Stimulated activated CD4-positive, alpha-beta T cell treated with anti-CD3 and anti-CD28 coated beads, Interleukin-12 subunit alpha, Interleukin-12 subunit beta, amount 100 ng/mL, for 48 hours (primary cell): ENCODE measurements at places on chromosomes 3 and 15.
A peak's percentile ranks its signal among the peaks of the same experiment; 100 is the strongest.

DNA sequence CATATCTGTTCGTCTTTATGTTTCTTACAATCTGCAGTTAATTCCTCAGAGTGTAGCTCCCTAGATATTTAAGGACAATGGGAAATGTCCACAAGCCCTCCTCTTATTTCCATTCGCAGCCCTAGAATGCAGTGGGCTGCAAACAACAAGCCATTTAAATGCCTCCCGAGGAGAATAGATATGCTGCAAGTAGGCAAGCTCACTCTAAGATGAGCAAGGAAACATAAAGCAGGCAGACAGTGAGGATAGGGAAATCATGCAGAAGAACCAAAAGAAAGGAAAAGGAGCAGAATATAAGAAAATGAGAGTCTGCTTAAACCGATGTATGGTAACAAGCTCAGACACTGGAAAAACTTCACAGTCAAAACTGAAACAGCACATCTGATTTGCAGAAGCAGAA lies 561.9 kb downstream of the GBE1 start:
- no peak for DNase-seq

GRCh38 chr3:173734895-173735294 lies 337.4 kb downstream of the NLGN1 start:
- no peak for DNase-seq

DNA sequence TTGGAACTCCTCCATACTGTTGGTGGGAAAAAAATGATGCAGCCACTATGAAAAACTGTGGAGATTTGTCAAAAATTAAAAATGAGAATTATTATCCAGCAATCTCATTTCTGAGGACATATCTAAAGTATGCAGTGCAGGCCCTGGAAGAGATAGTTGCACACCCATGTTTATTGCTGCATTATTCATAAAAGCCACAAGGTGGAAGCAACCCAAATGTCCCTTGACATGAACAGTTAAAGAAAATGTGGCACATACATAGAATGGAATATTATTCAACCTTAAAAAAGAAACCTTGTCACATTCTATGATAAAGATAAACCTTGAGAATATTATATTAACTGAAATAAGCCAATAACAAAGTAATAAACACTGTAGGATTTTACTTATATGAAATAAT lies 80.9 kb upstream of the ARHGEF26 start:
- no peak for DNase-seq

GRCh38 chr3:43015572-43015971 lies 36.5 kb downstream of the GASK1A start:
- DNase-seq, result no peak

GRCh38 chr15:41423979-41424659 lies 7.2 kb downstream of the RTF1 start:
- DNase-seq, result no peak

DNA sequence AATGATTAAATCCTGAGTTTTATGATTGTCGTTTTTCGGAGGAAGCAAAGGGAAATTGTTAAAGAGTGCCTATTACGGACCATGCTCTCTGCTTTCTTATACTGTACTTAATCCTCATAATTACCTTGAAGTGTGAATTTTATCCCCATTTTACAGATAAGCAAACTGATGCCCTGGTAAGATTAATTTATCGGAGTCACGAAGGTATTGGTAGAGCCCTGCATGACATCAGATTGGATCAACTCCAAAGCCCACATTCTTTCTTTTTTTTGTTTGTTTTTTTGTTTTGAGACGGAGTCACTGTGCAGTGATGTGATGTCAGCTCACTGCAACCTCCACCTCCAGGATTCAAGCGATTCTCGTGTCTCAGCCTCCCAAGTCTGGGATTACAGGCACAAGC lies 1.6 kb upstream of the GNB4 start:
- no peak for DNase-seq

DNA sequence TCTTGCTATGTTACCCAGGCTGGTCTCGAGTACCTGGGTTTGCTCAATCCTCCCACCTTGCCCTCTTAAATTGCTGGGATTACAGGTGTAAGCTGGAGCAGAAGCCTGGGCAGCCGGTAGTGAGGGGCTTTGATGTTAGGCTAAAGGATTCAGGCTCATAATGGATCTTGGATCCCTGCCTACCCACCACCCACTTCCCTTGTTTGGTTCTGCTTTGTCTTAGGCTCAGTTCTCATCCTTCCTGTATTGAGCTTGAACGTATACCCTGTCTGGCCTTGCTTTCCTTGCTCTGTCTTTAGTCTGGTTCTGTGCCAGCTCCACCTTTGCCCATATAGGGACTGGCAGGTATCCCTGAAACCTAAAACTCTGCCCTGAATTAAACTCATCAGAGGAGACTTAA lies 1.7 kb downstream of the PPCDC start:
- DNase-seq, result no peak

DNA sequence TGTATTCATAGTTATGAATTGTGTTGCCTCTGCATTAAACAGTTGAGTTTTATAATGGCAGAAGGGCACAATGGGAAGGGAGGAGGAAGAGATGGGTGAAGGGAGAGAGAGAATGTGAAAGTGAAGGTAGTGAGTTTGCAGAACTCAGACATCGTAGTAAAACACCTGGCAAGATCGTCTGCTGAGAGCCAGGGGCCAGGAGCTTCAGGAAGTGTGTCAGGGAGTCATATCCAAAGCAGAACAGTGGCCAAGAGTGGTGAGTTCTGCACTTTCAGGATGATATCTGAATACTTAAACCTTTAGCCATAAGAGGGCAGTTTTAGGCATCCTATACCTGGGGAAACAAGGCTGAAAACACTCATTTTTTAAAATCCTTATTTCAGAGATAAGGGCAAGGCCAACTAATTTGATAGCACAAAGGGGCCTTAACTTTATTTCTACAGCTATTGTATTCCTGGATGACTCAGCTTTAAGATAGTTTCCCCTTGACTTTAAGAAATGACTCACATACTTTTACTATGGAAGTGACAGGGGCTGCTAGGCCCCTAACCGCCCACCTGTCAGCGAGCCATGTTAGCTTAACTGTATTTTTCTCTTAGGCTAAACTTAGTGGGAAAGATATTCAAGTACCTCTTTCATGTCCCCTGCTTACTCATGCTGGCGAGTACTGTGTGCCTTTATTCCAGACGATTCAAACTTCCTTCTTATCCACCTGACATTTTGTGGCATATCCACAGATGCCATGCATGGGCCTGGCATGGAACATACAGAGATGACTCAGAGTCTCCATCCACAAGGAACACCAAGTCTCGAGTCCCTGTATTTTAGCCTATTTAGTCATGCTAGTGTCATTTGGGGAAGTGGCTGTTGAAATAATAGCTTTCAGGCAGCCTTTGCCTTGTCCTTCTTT lies 53.9 kb downstream of the RLBP1 start:
- DNase-seq, result peak; percentile 66

DNA sequence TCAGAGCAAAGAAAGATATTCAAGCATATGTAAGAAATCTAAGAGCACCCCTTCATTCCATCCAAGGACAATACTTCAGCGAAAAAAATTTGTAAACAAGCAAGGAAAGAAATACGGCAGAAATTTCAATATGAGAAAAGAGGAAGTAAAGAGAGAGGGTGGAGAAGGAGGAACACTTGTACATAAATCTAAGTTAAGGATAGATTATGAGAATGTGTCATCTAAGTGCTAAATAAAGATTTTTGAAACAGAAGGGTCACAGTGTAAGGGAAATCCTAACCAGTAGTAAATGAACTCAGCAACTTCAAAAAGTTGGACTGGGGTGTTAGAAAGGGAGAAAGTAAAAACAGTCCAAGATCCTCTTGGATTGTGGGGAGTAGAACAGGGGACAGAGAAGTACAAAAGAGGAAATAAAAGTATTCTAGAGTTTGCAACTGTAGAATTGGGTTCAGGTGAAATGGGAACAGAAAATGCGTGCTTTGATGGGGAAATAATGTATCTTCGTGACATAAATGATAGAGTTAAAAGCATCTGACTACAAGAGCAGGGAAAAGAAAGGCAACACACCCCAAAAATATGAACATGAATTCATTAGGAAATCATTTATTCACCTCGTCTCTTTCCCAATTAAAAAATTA lies 68.5 kb upstream of the ATP13A5 start:
- DNase-seq, result no peak

- no peak for DNase-seq
Observed at GRCh38 chr15:35533130-35534110, 12.5 kb downstream of the DPH6 start.

- no peak for DNase-seq
Observed at GRCh38 chr3:89533275-89533674, 425.9 kb downstream of the EPHA3 start.

DNA sequence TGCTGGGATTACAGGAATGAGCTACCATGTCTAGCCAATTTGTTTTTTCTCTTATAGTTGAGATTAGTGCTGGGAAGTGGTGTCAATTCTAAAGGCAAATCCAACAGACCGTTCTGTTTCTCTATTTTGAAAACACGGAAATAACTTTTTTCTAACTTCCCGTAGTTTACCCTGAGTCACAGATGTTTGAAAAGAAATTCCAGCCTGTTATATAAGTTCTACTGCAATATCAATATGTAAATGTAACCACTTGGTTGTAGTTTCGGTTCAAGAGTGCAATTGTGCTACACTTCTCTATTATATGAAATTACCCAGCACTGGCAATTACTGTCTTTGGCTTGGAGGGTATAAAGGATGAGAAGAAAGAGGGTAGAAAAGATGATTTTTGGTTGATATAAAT lies 22.3 kb upstream of the GNB4 start:
- DNase-seq, result no peak

GRCh38 chr3:149114458-149114857 lies 15.0 kb upstream of the HPS3 start:
- no peak for DNase-seq

DNA sequence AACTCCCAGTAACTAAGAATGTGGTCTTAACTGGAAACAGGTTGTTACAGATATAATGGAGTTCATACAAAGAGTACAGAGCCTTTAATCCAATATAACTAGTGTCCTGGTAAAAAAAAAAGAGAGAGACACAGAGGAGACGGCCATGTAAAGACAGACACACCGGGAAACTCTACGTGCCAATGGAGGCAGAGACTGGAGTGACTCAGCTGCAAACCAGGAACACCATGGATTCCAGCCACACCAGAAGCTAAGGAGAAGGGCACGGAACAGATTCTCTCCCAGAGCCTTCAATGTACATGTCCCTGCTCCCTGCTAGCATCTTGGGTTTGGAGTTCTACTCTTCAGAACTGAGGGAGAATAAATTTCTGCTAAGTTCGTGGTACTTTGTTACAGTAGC lies 4.5 kb downstream of the RNF168 start:
- DNase-seq, result no peak
